ENCODE measurements at places on chromosomes 12 and 14.

- DNase-seq = no peak
Measured at GRCh38 chr14:94161058-94161457, 13.1 kb upstream of the PPP4R4 start.

GRCh38 chr12:16949871-16950667, 344.1 kb upstream of the LMO3 start:
- no peak for DNase-seq

DNA sequence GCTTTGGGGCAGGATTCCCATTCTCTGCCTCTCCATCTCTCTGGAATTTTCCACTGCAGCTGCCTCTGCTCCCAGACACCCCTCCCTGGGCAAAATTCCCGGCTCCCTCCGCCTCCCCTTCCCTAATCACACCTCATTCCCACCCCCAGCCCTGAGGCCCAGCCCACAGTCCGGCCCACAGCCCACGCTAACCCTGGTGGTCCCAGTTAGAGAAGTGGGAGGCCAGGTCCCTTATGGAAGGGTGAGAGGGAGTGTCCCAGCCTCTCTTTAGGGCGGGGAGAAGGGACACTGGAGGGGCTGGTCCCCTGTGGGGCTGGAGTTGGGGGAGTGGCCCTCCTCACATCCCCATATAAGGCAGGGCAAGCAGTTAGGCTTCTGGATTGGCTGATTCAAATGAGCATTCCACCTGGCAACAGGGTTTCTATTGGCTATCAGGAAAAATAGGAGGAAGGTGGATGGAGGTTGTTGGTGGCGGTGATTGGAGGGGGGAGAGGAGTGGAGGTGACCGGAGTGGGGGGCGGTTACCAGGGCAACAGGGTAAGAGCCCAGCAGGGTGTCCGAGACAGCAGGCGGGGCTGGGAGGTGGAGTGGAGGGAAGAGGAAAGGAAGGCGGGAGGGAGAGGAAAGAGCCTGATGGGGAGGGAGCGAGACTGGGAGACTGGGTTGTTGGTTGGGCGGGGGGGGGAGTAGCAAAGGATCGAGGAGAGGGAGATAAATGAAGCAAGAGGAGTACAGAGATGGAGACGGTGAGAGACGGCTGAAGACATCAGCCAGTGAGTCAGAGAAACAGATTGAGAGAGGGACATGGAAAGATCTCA, 1.9 kb upstream of the PTMS start:
- peak; percentile 100 for DNase-seq

DNA sequence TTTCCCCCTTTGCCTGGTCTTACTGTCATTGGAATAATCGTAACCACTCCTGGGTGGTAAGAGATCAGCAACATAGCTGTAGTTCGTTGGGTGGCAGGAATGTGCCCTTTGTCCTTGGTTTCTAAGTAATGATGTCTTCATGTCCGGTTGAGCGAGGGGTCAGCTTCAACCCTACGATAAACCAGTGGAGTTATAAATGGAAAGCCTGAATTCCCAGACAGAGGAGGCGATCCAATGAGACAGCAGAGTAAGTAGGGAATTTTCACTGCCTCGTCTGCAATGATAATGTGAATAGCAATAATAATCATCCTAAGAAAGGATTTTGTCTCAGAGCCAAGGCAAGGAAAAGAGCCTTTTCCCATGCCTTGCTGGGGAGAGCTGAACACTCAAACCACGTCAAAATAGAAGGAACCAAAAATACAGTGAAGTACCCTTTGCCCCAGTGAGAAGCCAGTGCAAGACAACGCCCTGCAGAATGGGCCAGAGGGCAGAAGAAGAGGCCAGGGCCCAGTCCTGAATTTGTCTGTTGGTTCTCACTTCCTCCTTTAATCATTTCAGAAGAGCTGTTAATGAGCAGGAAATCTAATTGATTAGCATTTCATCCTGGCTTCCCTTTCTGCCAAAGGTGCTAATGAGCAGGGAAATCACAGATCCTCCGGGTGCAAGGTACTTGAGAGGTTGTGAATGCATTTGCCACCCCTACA, 330.7 kb downstream of the CACNA1C start:
- no peak for DNase-seq

DNA sequence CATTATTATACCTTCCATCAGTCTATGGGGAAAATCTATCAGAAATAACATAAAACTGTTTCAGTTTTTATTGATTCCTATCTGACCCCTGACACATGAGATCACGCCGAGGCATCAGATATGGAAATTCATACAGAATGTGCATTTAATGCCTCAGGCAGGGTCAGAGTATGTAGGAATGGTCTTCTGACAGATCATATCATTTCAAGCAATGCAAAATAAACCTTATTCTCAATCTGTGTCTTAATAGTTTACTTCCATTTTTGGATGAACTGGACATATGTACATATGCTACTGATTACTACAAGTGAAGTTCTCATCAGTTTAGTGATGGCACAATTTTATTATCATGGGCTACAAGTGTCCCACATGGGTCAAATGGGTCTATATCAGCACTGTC, 150.0 kb downstream of the ANKS1B start:
- DNase-seq = no peak

- DNase-seq = peak; percentile 14
Measured at GRCh38 chr14:52272375-52272774, 4.9 kb downstream of the PTGDR start.

DNA sequence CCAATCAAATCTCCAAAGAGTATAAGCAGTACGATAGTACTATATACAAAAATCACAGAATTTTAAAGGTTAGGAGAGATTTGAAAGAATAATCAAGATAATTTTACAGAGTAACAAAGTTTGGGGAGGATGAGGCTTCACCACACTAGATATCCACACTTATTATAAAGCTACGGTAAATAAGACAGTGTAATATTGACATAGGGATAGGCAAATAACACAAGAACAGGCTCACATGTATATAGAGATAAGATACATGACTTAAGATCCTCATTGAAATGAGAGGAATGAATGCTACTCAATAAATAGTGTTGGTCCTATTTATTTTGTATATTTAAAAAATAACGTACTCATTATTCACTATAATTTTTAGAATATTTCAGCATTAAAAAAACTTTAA, 26.2 kb downstream of the NUMB start:
- DNase-seq = no peak

- no peak for DNase-seq
Measured at GRCh38 chr12:108752387-108752786, 21.1 kb upstream of the CORO1C start.

GRCh38 chr14:96232506-96232905, 23.5 kb upstream of the BDKRB1 start:
- no peak for DNase-seq

- no peak for DNase-seq
Measured at GRCh38 chr12:130322263-130322662, 15.4 kb upstream of the PIWIL1 start.

GRCh38 chr12:95605087-95605486, 53.8 kb upstream of the USP44 start:
- no peak for DNase-seq

- no peak for DNase-seq
Measured at GRCh38 chr12:20089077-20089476, 279.3 kb upstream of the PDE3A start.

DNA sequence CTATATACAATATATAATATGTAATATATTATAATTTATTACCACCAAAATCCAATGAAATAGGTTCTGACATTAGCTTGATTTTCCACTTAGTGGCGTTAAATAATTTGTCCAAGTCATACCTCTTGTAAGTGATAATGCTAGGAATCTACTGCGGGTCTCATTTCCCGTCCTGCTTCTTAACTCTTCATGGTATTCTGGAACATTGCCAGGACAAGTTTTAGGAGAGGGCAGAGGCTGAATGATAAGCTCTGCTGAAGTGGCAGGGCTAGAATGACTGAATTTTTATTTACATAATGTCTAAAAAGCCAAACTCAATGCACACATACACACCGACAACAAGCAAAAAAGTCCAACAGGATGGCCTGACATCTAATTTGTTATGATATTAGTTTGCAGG, 70.4 kb upstream of the PTPRQ start:
- no peak for DNase-seq

DNA sequence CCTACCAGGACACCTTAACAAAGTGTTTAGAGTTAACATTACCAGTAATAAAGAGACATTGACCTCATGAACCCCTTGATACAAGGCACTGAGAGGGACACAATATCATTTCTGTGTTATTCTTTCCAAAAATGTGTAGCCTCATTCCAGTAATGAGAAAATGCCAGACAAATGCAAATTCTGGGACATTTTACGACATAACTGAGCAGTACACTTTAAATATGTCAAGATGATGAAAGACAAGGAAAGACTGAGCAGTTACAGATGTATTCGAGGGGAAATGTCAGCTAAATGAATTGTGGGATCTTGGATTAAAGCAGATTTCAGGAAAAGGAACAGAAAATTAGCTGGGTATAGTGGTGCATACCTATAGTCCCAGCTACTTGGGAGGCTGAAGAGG, 255.6 kb downstream of the ERC1 start:
- DNase-seq = no peak

- peak; percentile 22 for DNase-seq
Measured at GRCh38 chr12:132162508-132163031, 18.3 kb downstream of the NOC4L start.

DNA sequence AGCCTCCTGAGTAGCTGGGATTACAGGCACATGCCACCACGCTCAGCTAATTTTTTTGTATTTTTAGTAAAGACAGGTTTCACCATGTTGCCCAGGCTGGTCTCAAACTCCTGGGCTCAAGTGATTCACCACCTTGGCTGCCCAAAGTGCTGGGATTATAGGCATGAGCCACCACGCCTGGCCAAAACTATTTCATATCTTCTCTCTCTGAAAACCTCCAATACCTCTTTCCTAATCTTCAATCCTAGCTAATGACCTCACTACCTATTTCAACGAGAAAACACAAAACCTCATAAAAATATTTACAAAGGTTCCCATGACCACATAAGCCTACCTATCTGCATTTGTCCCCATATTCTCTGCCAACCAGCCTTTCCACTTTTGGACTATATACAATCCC, 32.3 kb upstream of the ANKS1B start:
- no peak for DNase-seq

Measured in cerebellar cortex (tissue), 1 donor.